ENCODE measurements at places on chromosomes 3 and 15.
A peak's percentile ranks its signal among the peaks of the same experiment; 100 is the strongest.

DNA sequence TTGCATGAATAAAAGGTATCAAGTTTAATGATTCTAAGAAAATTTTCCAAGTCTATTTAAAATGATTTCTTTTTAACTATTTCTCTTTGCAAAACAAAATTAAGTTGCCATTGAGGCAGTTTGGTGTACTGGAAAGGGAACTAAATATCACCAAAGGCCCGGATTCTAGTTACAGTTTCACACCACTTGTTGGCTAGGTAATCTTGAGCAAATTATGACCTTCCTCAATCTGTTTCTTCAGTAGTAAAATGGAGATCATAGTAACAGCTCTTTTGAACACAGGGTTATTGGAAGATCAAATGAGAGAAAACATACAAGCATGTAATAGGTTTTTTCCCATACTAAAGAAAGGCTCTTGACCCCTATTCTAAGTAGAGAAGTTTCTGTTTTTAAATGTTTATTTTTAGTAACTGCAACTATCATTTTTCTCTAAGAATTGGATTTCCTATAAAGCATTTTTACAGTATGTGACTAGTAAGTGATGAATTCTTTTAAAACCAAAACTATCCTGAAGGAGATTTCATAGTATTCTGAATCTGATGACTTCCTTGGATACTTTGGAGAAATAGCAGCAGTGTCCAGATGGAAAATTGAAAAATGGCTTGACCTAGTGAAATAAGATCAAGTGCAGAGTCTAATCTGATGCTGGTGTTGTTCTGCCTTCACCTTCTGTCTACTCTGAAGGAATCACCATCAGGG, 15.7 kb downstream of the SCAANT1 start:
- DNase-seq, result no peak

GRCh38 chr3:9384141-9384828, 13.1 kb upstream of the SETD5 start:
- DNase-seq, result no peak

- no peak for DNase-seq
Measured at GRCh38 chr15:56598991-56599390, 134.1 kb upstream of the MNS1 start.

GRCh38 chr3:80606073-80606472, 838.3 kb upstream of the ROBO1 start:
- DNase-seq, result no peak

DNA sequence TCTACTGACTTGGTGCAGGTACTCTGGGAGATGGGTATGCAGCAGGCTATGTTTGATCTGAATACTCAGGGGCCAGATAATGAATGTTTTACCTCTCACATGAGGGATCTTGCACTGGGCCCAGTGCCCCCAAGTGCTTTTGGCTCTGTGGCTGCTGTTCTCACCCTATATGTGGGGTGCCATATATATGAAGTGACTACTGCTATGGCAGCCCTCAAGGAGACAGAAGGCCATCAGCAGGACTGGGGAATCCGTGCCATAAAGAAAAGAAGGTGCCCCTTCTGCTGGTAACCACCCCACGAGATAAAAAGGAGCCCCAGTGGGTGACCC, 302.1 kb downstream of the ZPLD1 start:
- DNase-seq, result no peak

GRCh38 chr3:197256836-197257444, 41.5 kb downstream of the DLG1 start:
- peak; percentile 14 for DNase-seq

GRCh38 chr3:12484983-12485327, 675 bp downstream of the TSEN2 start:
- no peak for DNase-seq

DNA sequence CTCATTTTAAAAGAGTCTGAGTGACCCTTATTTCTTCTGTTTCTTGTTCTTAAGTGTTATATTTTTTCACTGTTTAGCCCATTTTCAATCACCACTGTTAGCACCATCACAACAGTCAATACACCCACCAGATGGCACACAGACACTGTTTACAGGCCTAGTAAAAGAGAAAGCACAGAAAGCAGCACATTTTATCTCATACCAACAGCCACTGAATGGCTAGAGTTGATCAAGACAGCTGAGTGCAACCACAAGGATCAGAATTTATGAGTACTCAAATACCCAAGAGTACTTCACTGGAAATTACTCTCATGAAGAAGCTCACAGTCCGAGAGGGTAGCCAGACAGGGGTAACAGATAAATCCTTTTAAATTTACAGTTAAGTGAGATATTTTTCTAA, 127.0 kb downstream of the TFDP2 start:
- no peak for DNase-seq

DNA sequence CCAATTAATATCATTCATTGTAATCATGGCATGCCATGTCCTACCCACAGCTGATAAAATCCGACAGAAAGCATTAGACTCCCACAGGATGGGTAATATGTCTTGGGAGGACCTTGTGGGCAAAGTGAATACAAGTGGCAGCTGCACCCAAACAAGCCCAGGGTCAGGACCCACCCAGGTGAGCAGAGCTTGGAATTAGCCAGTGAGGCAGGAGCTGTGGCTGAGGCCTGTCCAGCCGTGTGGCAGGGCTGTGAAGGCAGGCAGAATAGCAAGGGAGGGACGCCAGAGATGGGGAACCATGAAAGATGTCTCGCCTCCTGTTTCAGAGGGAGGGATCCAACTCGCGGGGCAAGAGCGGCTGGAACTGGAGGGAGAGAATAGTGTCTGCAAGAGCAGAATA, 74.5 kb downstream of the PPCDC start:
- no peak for DNase-seq

DNA sequence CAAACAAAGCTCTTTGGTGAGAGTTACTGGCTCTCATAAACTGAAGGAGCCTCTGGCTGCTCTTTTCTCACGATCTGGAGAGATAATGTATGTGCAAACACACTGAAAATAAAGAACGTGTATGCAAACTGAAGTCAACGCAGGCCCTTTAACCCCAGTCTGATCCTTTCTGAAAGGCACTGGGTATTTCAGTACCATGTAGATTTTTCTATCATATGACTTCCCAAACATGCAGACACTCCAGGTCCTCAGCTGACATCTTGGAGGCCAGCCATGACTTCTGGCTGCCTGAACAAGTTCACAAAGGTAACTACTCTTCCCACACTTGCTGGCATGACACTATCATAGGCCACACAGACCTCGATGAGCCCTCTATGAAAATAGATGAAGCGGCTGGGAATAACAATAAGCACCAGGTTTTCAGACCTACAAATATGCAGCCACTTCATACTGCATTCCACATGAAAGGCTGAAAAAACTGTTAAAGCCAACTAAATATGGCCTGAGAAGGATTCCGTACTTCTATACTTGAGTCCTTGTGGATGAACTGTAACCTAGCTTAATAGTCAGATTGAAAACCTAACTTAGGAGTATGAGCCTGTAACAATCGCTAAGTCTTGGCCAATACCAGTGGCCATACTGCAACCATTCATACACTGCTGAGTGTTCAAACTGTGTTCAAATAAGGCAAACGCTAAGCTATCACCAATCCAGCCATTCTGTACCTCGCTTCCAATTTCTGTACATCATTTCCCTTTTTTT, 121.3 kb downstream of the THRB start:
- DNase-seq, result no peak

- no peak for DNase-seq
Measured at GRCh38 chr3:127207727-127208482, 15.0 kb downstream of the PRR23E start.

DNA sequence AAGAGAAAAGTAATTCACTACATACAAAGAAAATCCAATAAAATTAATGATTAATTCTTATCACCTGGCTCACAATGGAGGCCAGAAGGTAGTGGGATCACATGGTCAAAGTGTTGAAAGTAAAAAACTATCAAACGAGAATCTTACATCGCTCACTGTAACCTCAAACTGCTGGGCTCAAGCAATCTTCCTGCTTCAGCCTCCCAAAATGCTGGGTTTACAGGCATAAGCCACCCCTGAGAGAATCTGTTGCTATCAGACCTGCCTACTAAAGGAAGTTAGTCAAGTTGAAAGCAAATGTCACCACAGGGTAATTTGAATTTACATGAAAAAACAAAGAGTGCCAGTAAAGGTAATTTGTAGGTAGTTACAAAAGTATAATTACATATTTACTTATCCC, 103.3 kb downstream of the PCCB start:
- DNase-seq, result no peak

- DNase-seq, result no peak
Measured at GRCh38 chr3:129947538-129948240, 26.8 kb upstream of the TRH start.

DNA sequence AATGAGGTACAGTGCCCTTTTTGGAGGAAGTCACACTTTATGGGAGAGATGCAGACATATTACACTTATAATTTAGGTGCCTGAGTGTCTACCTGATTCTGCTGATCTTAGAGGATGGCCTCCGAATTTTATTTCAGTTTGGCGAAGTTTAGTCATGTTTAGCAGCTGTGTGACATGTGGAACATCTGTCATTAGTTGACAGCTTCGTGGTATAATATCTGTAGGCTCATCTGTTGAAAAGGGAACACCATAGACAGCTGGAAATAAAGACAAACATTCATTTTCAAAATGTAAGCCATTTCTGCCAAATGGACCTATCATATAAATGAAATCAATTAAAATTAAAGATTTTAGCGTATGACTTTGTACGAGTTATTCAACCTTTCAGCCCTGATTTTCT, 165.4 kb downstream of the CFAP20DC start:
- no peak for DNase-seq

DNA sequence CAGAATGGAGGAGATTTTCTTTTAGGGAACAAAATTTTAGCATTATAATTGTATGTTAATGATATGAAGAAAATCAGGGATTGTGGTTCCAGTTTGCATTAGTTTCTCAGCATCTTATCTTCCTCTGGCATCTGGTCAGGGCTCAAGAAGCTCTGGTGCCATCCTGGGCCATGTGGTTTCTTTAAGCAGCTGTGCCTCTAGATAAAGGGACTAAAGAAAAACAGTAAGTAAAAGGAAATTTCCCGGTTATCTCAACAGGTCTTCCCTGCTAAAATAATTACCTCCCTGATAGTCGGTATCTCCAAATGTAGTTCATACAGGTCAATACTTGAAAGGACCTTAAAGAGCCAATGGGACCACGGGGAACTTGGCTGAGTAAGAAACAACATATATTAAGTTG, 375.1 kb upstream of the RBMS3 start:
- DNase-seq, result no peak

GRCh38 chr3:60552581-60552980, 698.7 kb downstream of the FHIT start:
- no peak for DNase-seq

DNA sequence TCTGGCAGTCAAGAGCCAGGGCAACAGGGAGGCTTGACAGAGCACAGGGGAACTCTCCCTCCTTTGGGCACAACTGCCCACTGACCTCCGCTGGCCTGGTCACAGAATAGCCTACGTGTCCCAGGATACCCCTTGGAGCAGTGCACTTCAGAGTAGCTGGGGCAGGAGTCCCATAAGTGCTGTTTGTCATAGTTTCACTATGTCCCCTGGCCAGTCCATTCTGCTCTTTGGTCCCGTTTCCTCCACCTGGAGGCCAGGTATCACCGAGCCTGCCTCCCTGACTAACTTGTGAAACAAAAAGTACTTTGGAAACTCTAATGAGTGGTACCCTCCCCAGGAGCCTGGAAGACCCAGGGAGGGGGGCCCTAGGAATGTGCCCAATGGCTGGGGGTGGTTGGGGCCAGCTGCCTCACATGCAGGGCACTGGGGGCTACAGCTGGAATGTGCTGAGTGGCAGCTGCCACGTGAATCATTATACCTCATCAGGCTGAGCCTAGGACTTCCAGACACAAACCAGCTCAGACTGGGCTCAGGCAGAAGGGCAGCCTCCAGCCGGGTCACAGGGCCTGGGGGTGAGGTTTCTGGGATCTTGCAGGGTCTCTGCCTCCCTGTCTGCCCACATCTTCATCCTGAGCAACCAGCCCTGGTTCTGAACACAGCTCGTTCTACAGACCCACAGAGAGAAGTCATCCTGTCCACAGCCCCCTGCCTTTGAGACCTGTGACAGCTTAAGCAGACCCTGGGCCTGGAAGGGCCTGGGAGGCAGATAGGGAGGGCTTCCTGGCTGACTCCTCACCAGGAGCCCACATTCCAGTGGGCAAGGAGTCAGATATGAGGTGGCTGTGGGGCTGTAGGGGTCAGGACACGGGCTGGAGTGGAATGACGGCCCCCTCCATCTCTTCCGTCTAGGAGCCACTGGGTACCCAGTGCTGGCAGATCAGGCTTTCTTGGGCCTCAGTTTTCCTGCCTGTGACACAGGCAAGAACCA, 914 bp upstream of the PTH1R start:
- DNase-seq, result no peak

GRCh38 chr3:113660896-113661295, 35.5 kb downstream of the USF3 start:
- DNase-seq, result no peak

DNA sequence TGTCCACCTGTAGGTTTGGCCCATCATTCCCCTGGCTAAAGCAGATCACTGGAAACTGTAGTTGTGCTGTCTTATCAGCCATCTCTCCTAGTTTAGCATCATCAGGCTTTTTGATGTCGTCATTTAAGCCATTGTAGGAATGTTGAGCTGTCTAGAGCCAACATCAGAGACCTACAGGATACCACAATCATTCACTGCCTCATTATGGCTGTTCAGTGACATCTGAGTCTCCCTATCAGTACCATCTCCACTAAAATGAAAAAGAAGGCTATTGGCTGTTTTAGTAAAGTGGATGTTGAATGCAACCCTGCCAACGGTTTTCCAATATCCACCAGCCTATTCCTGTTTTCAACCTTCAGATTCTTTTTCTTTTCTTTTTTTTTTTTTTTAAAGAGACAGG, 29.2 kb downstream of the RLBP1 start:
- DNase-seq, result no peak

GRCh38 chr3:195699388-195699771, 21.4 kb upstream of the MUC20 start:
- no peak for DNase-seq

DNA sequence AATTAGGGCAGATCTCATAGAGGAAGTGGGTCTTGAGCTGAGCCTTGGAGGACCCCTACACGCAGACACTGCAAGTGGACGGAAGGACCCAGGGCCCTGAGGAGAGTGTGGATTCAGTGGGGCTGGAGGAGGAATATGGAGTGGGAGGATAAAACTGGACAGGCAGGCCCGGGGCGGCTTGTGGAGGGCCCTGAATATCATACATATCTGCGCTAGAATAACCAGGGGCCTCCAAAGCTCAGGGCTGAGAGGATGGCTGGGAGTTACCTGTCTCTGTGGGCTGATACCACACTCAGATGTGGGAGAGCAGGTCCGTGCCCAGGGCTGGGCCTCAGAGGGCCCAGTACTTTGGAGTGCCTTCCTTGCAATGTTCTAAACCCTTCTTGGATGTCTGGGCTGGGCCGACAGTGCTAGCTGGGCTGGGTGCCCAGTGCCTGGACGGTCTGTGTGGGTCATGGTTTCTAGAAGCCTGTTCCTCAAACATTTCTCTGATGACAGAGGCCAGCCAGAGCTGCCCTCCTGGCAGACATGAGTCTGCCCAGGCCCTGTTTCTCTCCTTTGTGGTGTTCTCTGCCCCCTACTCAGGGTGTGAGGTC, 29.6 kb downstream of the CHRD start:
- no peak for DNase-seq

GRCh38 chr3:50161320-50161719, 6.2 kb downstream of the SEMA3F start:
- DNase-seq, result no peak

Measured in stimulated activated CD8-positive, alpha-beta memory T cell treated with anti-CD3 and anti-CD28 coated beads, Interleukin-15, amount 100 ng/mL, for 1 hour (primary cell).